Stimulated activated CD4-positive, alpha-beta T cell treated with anti-CD3 and anti-CD28 coated beads, Interleukin-4, amount 100 ng/mL, for 48 hours (primary cell): ENCODE measurements at places on chromosomes 5 and 9.

DNA sequence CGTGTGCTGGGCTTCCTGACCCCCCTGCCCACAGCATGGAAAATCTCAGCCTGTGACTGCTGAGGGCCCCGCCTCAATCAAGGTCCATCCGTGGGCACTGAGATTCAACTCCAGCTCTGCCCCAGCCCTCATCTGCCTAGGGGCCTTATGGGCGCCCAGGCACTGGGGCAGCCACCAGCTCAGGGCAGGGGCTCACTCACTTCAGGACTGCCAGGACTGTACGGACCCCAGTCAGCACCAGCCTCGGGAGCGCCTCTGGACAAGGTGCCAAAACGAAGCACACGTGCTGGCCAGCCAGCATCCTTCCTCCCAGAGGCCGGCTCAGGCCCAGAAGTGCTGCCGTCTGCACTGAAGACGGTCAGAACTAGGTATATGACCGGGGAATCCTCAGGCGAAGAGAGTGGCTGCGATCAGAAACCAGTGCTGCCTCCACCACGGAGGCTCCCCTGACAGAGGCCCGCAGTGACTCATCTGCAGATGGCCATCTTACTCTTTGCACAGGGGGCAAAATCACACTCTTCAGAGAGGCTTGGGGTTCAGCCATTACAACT lies 19.6 kb downstream of the CLPTM1L start:
- no peak for DNase-seq

DNA sequence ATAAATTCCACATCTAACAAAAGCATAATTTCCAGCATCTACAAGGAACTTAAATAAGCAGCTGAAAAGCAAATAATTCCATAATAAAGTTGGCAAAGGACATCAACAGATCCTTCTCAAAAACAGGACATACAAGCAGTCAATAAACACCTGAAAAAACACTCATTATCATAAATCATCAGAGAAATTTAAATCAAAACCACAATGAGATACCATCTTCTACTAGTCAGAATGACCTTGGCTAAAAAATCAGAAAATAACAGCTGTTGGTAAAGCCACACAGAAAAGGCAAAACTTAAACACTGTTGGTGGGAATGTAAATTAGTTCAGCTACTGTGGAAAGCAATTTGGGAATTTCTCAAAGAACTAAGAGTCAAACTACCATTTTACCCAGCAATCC lies 1371.1 kb upstream of the ACO1 start:
- DNase-seq: no peak

DNA sequence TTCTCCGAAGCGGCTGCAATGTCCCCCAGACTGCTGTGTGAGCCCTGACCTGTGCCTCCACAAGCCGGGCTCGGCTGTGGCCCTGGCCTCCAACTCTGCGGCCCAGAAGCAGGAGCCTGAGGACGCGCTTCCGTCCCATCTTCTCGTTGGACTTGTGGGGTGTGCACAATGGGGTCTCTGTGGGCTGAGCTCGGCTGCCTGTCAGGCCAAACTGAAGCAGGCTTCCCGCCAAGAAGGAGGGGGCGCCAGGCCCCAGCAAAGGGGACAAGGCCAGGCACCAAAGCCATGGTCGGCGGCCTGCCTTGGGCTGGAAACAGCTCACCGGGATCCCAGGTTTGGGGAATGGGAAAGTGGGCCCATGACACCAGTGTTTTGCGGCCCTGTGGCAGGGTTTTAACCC lies 4.1 kb downstream of the NOTCH1 start:
- no peak for DNase-seq

DNA sequence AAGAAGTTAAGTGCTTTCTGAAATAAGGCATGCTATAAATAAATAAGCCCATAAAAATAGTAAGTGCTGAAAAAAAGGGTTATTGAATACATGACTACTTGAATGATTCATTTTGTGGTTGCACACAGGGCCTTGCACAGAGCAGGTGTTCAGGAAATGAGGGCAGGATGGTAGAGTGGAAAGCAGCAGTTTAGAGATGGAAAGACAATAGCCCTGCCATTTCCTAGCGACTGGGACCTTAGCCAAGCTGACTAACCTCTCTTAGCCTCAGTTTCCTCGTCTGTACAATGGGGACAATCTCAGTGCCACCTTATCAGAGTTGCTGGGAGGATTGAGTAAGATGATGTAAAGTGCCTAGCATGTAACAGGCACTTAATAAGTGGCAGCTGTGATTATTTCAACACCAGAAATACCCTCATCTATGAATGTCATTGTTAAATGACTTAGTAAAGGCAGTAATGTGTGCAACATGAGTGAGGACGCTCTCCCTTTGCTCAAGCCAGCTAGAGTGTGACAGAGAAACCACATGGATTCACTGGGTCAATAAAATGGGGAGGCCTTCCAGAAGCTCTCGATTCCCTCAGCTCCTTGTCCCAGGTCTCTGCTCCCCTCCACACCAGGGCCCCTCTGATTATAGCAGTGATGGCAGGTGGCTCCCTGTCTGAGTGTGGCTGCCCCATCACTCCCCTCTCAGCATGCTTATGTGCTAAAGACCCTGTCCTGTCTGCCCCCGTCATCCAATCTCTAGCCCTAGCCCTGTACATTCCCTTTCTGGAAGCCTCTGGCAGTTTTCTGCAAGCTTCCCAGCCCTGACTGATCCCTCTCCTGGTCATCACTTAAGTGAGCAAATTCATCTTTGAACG lies 16.0 kb upstream of the PHF19 start:
- DNase-seq: no peak

GRCh38 chr9:137076636-137077009 lies 694 bp upstream of the UAP1L1 start:
- no peak for DNase-seq

DNA sequence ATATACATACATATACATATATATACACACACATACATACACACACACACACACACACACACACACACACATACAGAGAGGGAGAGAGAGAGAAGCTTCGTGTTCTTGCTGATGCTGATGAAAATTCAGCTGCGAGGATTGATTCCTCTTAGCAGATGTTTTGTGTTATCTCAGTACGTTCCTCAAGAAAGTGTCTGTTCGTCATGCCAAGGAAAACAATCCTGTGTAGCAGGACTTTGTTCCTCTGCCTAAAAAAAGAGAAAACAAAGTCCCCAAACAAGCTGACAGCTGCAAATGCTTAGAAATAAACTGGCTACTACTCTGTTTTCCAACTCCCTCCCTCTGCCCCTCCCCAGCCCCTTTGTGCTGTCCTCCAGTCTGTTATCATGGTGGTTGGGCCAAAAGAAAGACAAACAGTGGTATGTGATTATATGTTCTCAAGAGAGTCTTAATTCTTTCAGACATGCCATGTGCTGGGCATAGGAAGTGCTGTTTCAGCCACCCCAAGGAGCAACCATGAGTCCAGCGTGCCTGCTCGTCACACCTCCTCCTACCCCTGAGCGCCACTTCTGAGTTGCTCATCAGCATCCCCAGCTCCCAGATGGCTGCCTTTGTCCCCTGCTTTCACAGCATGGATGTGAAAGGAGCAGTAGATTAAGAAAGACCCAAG lies 71.5 kb upstream of the EQTN start:
- DNase-seq: no peak

GRCh38 chr5:134444941-134445471 lies 33.3 kb upstream of the CDKN2AIPNL start:
- DNase-seq: no peak

DNA sequence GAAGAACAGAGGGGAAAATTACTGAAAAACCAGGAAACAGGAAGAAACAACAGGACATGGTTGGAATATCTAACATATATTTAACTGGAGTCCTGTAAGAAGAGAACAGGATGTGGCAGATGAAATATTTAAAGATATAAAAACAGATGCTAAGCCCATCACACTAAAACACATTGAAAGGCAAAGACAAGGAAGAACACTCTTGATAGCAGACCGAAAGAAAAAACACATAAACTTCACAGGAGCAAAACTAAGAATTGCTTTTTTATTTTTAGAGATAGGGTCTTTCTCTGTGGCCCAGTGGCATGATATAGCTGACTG lies 324.4 kb upstream of the ARRDC3 start:
- DNase-seq: no peak

GRCh38 chr5:154313360-154314017 lies 123.0 kb downstream of the GALNT10 start:
- no peak for DNase-seq

- DNase-seq: no peak
These were observed 39.7 kb downstream of the EGFLAM start for GRCh38 chr5:38297830-38298608.

- no peak for DNase-seq
These were observed 330.6 kb downstream of the NR2F1-AS1 start for GRCh38 chr5:93250424-93250823.

DNA sequence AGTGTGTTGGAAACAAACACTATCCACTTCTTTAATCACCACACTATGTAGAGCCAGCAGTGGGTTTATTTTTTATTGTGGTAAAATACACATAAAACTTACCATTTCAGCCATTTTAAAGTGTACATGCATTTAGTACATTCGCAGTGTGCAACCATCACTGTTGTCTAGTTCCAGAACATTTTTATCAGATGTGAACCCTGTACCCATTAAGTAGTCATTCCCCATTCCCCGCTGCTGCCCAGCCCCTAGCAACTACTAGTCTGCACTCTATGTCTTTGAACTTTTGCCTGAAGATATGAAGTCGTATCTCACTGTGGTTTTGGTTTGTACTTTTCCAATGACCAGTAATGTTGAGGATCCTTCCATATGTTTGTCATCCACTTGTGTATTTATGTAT lies 30.2 kb upstream of the F2R start:
- no peak for DNase-seq

DNA sequence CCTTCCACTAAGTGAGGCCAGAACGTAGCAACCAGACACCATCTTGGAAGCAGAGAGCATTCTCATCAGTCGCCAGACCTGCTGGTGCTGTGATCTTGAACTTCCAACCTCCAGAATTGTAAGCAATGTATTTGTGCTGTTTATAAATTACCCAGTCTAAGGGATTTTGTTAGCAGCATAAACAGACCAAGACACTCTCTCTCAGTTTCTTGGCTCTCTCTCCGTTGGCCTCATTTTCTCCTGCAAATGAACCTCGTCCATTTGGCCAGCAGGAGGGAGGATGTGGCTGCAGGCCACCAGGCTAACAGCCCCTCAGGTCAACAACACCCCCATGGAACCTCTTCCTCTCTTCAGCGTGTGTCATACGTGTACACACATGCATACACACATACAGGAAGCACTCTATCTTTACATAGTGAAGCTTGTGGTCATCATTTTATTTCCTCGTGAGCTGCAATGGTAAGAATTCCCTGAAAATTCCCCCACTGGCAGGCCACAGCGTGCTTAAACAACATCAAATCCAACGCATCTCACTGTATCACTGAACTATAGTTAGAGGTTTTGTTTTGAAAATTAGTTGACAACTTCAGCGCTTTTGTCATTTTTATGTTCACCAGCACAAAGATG lies 62.8 kb upstream of the PPP1R26 start:
- DNase-seq: no peak

DNA sequence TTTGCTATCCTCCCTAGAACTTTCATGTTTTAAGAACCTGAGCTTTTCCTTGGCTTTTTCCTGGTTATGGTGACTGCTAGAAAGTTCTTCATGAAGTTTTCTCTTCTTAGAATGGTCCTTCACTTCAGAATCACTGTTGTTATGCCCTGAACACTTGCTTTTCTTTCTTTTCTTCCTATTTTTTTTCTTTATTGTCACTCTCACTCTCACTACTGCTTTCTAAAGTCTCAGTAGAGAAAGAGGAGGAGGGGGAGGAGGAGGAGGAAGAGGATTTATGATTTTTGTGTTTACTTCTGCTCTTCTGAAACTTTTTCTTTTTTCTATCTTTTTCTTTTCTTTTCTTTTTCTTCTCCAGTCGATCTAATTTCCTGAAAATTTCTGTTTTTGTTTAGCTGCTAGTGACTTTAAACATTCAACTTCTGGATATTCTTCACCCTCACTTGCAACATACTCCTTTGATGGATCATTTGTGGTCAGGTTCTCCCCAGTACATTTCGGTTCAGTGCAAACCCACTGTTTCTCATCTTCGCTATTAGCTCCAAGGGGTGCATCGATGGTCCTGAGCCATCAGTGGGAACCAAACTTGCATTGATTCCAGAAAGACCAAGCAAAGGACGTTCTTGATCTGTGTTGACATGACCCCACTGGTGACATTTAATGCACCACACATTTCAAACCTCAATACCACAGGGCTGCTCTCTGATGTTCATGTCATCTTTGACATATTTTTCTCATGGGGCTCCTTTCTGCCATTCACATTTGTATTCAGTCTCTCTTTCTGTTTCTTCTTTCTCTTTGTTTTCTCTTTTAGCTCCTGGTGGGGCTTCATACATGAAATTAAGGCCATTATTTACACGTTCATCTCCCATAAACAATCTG lies 81.6 kb upstream of the HAND1 start:
- DNase-seq: no peak

GRCh38 chr9:127833555-127833954 lies 20.9 kb downstream of the ENG start:
- DNase-seq: no peak

GRCh38 chr5:127389601-127390000 lies 99.0 kb downstream of the MEGF10 start:
- DNase-seq: no peak

GRCh38 chr9:114117614-114117995 lies 18.5 kb upstream of the KIF12 start:
- no peak for DNase-seq

GRCh38 chr5:123035360-123035917 lies 1.1 kb downstream of the PPIC start:
- no peak for DNase-seq

- DNase-seq: no peak
These were observed 506.5 kb downstream of the DMAC1 start for GRCh38 chr9:7293091-7293490.

GRCh38 chr9:137458194-137459151 lies 661 bp downstream of the NSMF start:
- no peak for DNase-seq

DNA sequence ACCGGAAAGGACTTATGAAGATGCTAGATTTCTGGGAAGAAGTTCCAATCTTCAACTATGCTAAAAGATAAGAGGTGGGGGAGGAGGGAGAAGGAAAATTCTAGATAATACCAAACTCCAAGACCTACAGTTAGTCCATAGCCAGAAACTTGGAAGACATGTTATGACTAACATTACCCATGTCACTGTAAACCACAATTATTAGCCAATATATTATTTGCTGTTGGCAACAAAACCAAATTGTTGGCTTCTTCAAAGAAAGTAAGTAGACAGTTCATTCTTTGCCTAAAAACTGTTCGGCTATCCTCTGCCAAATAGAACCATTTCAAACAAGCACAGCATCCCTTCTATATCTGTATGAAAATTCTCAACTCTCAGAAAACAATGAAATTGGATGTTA lies 25.1 kb downstream of the PRLR start:
- DNase-seq: no peak

GRCh38 chr5:95969651-95970358 lies 8.2 kb upstream of the ELL2 start:
- DNase-seq: no peak

- no peak for DNase-seq
These were observed 4.8 kb downstream of the GAS1 start for GRCh38 chr9:86942281-86943200.

GRCh38 chr9:33080534-33080933 lies 4.1 kb upstream of the SMU1 start:
- DNase-seq: no peak

GRCh38 chr5:16574789-16575721 lies 41.7 kb downstream of the RETREG1 start:
- no peak for DNase-seq

GRCh38 chr5:2330325-2331130 lies 420.9 kb downstream of the IRX2 start:
- DNase-seq: no peak

GRCh38 chr5:50947906-50948683 lies 281.7 kb downstream of the PARP8 start:
- no peak for DNase-seq

- no peak for DNase-seq
These were observed 33.7 kb upstream of the ZNF366 start for GRCh38 chr5:72540759-72541438.
